Neural crest cell (in vitro differentiated cells): ENCODE measurements at places on chromosomes 5 and 9. TPM values are rescaled to one million over a fixed set of nuclear protein-coding genes. Genes with fewer than 3 reads are reported as not detected.
A peak's percentile ranks its signal among the peaks of the same experiment; 100 is the strongest.

DNA sequence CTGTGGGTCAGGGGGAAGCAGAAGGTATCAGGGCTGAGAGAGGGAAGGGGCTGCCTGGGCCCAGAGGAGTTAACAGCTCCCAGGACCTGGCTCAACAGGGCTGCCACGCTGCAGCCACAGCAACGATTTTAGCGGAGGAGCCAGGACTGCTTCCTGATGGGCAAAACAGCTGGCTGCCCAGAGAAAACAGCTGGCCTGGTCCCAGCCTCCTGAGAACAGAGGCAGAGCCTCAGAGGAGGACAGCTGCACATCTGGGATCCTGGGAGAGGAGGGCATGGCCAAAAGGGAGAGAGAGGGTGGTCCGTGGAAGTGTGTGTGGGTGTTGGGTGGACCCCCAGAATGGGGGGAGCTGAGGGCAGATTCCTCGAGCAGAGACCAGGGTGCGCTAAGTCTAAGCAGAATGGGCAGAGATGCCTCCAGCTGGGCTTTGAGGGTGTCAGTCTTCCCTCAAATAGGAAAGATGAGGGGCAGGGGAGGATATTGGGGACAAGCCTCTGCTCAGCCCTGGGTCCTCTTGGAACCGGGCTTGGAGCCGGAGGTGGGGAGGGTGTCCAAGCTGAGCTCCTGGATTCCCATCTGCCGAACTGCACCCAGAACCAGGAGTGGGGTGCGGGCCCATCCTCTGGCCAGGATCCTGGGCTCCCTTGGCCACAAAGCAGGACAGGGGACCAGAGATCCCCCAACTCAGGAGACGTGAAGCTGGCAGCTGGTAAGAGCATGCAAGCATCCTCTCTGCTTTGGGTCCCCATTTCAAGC, 9.1 kb upstream of the CERCAM start:
- peak overlapping the region; percentile 91 for H3K27ac ChIP-seq
- peaks cover 69% of the 10 kb centered on the region for H3K4me1 ChIP-seq
- H3K27me3 ChIP-seq, result peaks cover 11% of the 10 kb centered on the region
- H3K36me3 ChIP-seq, result no peaks in the 10 kb centered on the region
- H3K4me3 ChIP-seq, result no peak overlapping the region

GRCh38 chr9:130150779-130151382, 21.3 kb upstream of the NCS1 start:
- H3K36me3 ChIP-seq, result no peaks in the 10 kb centered on the region
- H3K27me3 ChIP-seq, result peaks cover 4% of the 10 kb centered on the region
- H3K4me1 ChIP-seq, result no peaks in the 10 kb centered on the region
- H3K4me3 ChIP-seq, result no peak overlapping the region
- no peak overlapping the region for H3K27ac ChIP-seq

DNA sequence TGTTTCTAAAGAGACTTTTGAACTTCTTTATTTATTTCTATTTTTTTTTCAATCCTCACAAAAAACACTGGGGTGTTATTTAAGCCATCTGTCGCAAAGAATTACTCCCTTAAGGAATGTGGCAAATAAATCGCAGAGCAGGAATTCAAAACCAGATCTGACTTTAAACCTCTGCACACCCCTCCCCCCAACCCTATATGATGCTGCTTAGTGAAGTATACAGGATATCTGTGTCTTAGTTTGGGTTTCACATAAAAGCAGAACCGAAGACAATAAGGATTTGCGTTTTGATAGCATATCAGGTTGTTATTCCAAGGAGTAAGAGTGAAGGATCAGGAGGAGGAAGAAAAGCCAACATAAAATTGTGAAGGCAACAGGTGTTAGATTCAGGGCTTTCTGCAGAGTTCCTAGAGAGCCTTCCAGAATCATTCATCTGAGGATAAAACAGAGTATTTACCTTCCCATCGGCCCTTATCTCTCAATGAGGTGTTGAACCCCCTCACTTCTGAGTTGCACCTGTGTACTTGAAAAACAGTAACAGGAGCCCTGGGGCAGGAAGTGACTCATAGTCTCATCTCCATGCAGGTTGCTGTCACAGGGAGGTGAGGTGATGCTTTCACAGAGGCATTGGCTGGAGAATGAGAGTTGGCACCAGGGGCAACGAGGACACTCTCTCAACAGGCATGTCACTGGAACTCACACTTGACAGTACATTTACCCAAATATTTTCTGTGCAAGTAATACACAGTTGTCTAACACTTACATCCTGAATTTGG, 33.5 kb upstream of the DMRT3 start:
- no peak for DNase-seq
- H3K4me1 ChIP-seq, result no peaks in the 10 kb centered on the region
- H3K36me3 ChIP-seq, result peaks cover 4% of the 10 kb centered on the region

DNA sequence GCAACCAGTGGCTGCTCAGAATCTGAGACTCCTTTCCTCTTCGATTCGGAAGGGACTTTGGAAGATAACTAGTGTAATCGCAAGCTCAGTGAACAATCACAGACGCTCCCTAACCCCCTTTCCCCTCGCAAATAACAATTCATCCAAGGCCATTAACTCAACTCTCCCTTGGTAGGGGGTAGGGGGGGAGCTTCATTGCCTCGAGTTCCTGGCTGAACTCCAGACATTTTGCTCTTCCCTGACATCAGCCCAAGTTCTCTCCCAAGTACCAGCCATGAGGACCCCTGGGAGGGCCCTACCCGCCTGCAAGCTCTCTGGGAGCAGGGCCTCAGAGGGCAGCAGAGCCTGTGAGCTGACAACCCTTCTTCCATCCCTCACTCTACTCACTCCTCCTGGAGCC, 8.4 kb downstream of the FAM163B start:
- H3K36me3 ChIP-seq, result peaks cover 5% of the 10 kb centered on the region
- H3K4me1 ChIP-seq, result no peaks in the 10 kb centered on the region
- DNase-seq, result no peak
- H3K4me3 ChIP-seq, result no peak overlapping the region

The CSF1R gene
- total RNA-seq, result not detected in 2 replicates

The MELK gene
- total RNA-seq, result 59.2 and 60.4 TPM in 2 replicates
